ENCODE measurements at places on chromosomes 3 and 15.

- DNase-seq = no peak
These were observed 159.2 kb upstream of the SLCO3A1 start for GRCh38 chr15:91694131-91694830.

DNA sequence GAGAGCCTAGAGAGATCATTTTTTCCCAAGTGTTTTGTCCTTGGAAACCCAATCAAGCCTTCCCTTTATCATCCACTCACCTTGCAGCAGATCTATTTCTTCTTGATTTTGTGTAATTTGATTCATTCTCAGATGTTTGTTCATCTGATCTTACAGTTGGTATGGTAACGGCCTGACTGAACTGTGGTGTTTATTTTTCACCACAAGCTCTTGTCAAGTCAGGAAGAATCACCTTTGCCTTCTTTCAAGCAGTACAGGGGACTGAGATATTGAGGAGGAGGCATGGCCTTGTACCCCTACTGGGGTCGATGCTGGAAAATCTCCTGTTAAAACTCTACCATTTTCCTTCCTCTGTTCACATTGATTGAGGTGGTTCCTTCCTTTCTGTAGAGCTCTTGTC is 361.4 kb upstream of the CFAP20DC start:
- no peak for DNase-seq

- DNase-seq = no peak
These were observed 69.8 kb upstream of the WNT5A start for GRCh38 chr3:55556619-55557537.

- no peak for DNase-seq
These were observed 5.5 kb downstream of the PLS1 start for GRCh38 chr3:142601713-142602112.

GRCh38 chr15:39215015-39215414 is 365.9 kb upstream of the THBS1 start:
- no peak for DNase-seq

Data from iPS DF 19.7 (cell line).